ENCODE measurements at places on chromosomes 11 and 22.

GRCh38 chr11:86781546-86781945 lies 18.8 kb upstream of the PRSS23 start:
- no peak for DNase-seq

DNA sequence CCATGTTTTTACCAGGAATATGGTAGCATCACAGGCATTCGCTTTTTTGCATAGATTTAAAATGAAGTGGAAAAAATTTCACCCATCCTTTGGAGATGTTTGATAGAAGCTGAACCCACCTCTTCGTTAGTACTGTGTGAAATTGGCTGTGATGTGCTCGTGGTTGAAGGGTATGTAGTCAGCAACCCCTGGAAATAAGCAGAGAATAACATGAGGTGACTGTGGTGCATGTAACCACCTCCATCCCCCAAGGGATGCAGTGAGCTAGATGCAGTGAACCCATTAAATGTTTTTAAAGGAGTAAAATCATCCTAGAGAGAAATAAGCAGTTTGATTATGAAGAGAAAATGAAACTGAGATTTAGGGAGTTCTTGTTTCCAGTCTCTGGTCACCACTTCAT lies 15.9 kb downstream of the CBLIF start:
- no peak for DNase-seq

GRCh38 chr22:20084547-20085413 lies 4.7 kb downstream of the DGCR8 start:
- DNase-seq = no peak

DNA sequence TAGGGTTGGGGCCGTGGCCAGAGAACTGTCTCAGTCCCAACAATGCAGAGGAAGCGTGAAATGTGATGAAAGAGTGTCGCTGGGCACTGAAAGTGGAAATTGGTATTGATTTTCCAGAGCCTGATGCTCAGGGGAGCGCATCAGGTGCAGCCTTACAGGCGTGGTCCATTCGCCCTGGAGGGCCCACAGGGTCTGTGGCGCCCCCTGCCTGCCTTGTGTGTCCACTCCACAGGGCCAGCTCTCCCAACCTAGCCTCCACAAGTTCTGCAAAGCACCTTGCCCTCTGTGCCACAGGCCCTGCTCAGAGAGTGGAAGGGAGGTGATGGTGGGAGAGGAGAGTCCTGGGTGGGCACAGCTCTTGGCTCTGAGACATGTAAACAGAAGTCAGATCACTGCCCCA lies 54.9 kb upstream of the LMO1 start:
- no peak for DNase-seq

- DNase-seq = no peak
Measured at GRCh38 chr11:44634401-44635281, 69.2 kb downstream of the CD82 start.

GRCh38 chr22:21693333-21693998 lies 27.7 kb downstream of the PPIL2 start:
- DNase-seq = no peak
